ENCODE measurements at places on chromosomes 16 and 17.

DNA sequence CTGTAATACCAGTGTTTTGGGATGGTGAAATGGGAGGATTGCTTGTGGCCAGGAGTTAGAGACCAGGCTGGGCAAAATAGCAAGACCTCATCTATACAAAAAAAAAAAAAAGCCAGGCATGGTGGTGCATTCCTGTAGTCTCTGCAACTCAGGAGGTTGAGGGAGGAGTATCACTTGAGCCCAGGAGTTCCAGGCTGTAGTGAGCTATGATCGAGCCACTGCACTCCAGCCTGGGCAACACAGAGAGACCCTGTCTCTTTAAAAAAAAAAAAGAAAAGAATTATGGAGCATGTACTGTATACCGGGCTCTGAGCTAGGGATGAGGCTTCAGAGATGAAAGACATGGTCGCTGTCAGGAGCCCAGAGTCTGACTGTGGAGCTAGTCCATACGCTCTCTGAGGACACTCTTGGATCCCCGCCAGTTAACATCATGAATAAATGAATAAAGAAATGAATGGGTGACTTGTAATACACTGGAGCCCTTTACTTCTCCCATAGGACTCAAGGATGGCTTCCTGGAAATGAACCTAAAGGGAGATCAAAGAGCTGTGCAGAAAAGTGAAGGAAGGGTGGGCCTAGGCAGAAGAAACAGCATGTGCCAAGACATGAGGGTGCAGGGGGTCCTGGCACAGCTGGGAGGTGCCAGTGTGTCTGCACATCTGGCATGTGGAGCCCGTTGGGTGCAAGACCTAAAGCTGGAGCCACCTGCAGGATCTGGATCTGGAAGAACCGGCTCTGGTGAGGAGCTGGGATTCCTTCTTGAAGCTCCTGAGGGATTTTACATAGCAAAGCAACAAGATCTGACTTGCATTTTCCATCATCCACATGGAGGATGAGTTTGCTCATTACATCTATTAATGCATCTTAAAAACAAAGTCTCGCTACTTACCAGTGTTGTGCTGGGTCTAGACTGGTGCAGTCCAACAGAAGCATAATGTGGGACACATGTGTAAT, 120.4 kb downstream of the IRX3 start:
- DNase-seq, result no peak

- DNase-seq, result no peak
Measured at GRCh38 chr16:79097166-79097565, 503.4 kb downstream of the MAF start.

DNA sequence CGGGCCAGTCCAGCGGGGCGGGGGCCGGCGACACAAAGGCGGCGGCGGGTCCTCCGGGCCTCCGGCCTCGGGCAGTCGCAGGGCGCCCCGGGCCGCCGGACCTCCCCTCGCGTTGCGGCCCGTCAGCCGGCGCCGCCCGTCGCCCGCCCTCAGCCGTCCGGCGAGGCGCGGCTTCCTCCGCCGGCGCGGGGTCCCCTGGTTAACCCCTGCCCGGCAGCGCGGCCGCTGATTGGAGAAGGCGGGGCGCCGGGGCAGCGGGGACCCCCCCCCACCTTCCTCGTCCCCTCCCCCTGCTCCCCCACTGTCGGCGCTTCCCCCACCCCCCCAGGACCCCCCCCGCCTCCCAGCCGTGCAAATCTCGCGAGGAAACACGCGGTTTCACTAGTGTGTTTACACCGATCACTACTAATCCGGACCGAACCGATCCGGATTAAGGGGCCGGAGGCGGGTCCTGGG, at the start of gene TLK2:
Gene TLK2 (plus strand): TSS at position 402 of the 456 bp plus-strand sequence. CDS start 2,301 bp downstream, outside the sequence.
- DNase-seq, result no peak

- no peak for DNase-seq
Measured at GRCh38 chr17:46151762-46152161, 41.5 kb downstream of the KANSL1 start.

DNA sequence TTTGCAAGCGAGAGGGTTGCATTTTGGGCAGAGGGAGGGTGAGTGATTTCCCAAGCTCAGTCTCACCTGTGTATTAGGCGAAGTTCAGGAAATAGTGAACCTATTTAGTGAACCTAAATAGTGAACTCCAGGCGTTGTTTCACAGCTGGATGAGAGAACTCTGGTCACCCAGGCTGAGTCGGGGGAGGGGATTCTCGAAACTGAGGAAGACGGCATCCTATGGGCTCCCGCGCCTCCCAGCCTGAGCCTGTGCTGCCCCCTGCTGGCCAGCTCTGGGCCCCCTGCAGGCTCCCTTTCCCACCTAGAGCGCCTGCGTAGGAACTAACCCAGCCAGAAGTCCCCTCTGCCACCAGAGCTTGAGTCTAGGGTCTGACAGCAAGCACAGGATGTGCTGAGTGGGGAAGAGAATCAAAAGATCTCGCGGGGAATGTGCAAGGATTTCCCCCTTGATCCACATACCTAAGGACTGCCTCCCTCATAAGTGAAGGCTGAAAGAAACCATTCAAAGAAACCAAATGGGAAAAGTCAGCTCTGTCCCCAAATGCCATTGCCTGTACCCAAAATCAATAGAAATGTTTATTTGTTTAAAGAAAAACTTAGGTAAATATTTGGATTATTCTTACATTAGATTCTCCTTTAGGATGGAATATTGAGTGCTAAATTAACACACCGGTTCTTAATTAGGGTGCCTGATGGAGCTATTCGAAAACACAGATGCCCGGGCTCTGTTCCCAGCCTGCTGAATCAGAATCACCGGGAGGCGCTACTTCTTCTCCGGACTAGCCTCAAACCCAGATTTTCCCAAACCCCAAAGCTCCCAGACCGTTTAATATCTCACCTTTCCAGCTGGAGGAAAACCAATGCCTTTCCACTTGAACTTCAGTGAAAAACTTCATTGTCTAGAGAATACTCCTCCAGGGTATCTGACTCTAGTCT, 14.8 kb upstream of the MARVELD3 start:
- DNase-seq, result no peak

GRCh38 chr16:30368792-30369090, 1.6 kb downstream of the TBC1D10B start:
- DNase-seq, result no peak

DNA sequence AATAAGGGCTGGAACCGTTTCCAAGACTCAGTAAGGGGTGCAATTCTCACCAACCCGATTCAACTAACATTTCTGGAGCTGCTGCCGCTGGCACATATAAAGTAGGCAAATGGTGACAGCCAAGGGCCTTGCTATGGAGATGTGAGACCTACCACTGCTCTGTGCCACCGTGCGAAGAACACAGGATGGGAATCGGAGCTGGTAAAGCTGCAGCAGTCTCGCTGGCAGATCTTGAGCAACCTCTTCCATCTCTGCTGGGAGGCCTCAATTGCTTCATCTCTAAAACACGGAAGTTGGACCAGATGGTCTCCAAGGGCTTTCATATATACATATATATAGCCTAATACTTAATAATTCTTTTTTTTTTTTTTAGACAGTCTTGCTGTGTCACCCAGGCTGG, 128.9 kb upstream of the RCVRN start:
- no peak for DNase-seq

DNA sequence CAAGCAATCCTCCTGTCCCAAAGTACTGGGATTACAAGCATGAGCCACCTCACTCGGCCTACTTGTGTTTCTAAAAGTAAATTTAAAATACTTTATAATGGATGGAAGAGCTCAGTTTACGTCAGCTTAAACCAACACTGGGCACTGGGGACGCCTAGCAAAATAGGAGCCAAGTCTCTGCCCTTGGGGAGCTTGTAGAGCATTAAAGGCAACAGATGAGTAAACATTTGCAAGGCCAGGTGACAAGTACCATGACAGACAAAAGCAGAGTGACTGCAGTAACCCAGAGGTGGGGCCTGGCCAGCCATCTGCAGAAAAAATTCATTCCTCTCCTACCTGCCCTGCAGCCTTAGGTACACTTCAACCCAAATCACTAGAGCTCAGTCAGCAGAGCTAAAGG, 12.1 kb upstream of the NLK start:
- no peak for DNase-seq

GRCh38 chr16:20377181-20377580, 24.7 kb upstream of the UMOD start:
- no peak for DNase-seq

DNA sequence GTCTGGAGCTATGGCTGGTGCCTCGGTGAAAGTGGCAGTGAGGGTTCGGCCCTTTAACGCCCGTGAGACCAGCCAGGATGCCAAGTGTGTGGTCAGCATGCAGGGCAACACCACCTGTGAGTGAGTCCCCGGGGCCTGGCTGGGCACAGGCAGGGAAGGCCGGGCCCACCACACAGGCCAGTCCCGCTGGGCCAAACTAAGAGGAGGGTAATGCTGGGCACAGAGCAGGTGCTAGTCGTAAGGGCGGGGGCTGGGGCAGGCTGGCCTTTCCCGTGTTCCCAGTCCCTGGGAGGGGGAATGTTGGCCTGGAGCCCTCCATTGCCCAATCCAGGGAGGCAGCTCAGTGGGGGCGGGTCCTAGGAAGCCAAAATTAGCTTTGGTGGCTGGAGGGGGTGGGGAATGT, 2.5 kb downstream of the KIF1C start:
- no peak for DNase-seq

- no peak for DNase-seq
Measured at GRCh38 chr17:14019186-14019956, 49.9 kb upstream of the COX10 start.

GRCh38 chr17:1908699-1909309, 79.0 kb downstream of the RPA1 start:
- peak; percentile 84 for DNase-seq

DNA sequence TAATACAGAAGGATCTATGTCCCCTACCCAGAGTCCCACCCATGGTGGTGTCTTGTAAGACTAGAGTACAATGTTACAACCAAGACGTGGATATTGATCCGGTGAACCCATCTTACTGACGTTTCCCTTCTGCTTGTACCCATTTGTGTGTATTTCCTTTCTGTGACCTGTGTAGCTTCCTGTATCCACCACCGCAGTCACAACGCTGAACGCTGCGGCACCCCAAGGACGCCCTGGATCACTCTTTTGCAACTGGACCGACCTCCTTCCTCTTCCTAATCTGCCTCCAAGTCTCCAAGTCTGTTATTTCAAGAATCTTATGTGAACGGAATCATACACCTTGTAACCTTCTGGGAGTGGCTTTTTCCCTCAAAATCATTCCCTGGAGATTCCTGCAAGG, 33.5 kb upstream of the CBX4 start:
- DNase-seq, result no peak

- DNase-seq, result peak; percentile 44
Measured at GRCh38 chr17:32495359-32496231, 8.8 kb downstream of the CDK5R1 start.
